Pancreas (tissue), 10 donors: ENCODE measurements at places on chromosomes 11 and 22. TPM values are rescaled to one million over a fixed set of nuclear protein-coding genes. Genes with fewer than 3 reads are reported as not detected.
A peak's percentile ranks its signal among the peaks of the same experiment; 100 is the strongest.

The OR8G5 gene
- total RNA-seq = not detected

The FLRT1 gene
- total RNA-seq = 0.16 TPM

The ZNHIT2 gene
- 7.5 TPM for total RNA-seq

The ACTN3 gene
- total RNA-seq = not detected

The RIMBP3C gene
- total RNA-seq = 0.47 TPM

DNA sequence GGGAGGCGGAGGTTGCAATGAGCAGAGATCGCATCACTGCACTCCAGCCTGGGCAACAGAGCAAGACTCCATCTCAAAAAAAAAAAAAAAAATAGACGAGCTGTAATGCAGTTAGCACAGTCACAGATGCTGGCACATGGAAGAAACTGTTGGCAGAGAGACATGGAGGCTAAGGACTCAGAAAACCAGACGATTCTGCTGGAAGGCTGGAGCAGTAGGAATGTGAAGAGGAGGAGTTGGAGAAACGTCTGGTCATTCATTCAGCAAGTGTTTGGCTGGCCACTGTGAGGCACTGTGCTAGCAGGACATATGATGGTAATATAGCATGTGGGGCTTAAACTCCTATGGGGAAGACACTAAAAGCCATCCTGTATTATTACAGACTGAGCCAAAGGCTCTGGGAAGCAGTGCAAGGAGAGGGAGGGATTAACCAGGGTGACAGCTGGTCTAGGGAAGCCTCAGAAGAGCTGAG, 5.0 kb downstream of the UQCR10 start:
- H3K4me1 ChIP-seq = peaks cover 8% of the 10 kb centered on the region
- H3K4me3 ChIP-seq = no peak overlapping the region
- no peak overlapping the region for H3K27ac ChIP-seq
- no peaks in the 10 kb centered on the region for H3K27me3 ChIP-seq
- no peak for DNase-seq

GRCh38 chr11:24253237-24253760, 243.6 kb upstream of the LUZP2 start:
- H3K36me3 ChIP-seq = no peaks in the 10 kb centered on the region
- no peak overlapping the region for H3K27ac ChIP-seq

DNA sequence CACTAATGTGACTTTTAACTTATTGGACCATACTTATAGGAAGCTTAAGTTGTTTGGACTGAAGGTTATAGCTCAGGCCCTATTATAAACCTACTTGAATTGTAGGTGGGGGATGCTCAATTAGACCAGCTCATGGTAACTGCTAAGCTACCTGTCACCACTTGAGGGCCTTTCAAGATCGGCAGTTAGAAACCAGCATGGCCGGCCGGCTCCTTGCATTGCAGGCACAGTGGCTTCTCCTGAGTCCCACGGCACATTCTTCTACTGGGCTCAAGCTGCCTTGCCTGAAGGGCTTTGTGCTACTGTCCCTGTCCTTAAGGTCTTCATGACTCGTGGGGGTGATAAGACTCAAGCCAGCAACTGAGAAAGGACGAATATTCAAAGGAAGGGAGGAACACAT, 70.8 kb downstream of the TBC1D22A start:
- no peaks in the 10 kb centered on the region for H3K4me1 ChIP-seq
- H3K27me3 ChIP-seq = no peaks in the 10 kb centered on the region
- no peak overlapping the region for H3K27ac ChIP-seq
- DNase-seq = peak; percentile 59
- H3K4me3 ChIP-seq = no peak overlapping the region

GRCh38 chr11:35192347-35192746, 53.4 kb downstream of the CD44 start:
- no peak overlapping the region for H3K4me3 ChIP-seq
- no peaks in the 10 kb centered on the region for H3K27me3 ChIP-seq
- H3K36me3 ChIP-seq = peaks cover 14% of the 10 kb centered on the region
- no peak overlapping the region for H3K27ac ChIP-seq
- no peak for DNase-seq

DNA sequence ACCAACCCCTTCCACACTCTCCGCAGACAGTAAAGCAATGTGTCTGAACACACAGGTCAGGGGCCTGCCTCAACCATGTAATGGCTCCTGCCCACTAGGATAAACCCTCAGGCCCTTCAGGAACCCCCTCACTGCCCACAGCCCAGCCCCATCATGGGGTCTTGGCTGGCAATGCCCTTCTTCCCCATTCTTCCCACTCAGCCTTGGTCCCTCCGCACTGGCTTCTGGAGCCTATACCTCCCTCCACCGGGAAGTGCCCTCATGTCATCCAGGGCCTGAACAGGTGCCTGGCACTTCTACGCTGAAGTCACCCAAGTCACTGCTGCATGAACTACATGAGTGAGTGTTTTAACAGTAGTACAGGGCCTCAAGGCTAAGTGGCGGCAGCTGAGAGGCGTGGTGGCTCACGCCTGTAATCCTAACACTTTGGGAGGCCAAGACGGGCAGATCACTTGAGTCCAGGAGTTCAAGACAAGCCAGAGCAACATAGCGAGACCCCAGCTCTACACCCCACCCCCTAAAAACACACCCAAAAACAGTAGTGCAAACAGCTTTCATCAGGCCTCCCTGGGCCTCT, 74.8 kb upstream of the PITPNB start:
- no peaks in the 10 kb centered on the region for H3K4me1 ChIP-seq
- no peak for DNase-seq
- no peak overlapping the region for H3K27ac ChIP-seq

DNA sequence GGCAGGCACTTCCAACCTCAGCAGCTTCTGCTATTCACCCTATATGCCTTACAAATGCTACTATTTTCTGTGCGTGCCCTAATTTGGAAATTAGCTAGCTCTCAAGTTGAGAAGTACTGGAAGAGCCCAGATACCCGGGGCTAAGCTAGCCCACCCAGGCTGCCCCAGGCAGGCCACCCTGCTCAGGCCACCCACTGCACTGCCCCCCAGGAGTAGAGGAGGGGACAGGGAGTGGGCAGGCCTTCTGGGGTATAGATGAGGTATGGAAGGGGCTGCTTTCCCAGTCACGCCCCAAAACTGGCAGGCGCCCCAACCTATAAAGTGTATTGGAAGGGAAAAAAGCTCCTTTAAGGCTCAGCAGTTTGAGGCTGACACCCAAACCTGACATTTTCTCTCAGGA, 43.5 kb downstream of the DRD2 start:
- no peak overlapping the region for H3K27ac ChIP-seq
- H3K36me3 ChIP-seq = no peaks in the 10 kb centered on the region
- H3K27me3 ChIP-seq = no peaks in the 10 kb centered on the region
- no peak overlapping the region for H3K4me3 ChIP-seq

- H3K36me3 ChIP-seq = no peaks in the 10 kb centered on the region
- H3K4me3 ChIP-seq = no peak overlapping the region
- DNase-seq = no peak
These were observed 29.0 kb downstream of the MUC2 start for GRCh38 chr11:1103401-1104360.

DNA sequence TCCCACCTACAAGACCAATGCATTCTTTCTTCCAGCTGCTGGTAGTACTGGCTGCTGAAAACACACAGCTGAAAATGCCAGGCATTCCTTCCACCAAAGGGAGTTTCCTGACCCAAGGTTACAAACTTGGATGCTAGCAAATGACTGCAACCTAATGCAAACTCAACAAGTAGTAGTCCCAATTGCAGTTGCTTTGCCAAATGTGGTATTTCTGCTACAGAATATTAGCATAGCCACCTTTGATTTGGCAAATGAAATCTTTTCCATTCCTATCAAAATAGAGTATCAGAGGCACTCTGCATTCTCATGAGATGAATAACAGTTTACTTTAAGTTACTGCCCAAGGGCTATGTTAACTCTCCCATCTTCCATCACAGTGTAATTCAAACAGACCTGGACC, 172.0 kb upstream of the ARHGAP42 start:
- H3K36me3 ChIP-seq = no peaks in the 10 kb centered on the region
- H3K4me3 ChIP-seq = no peak overlapping the region
- H3K27me3 ChIP-seq = no peaks in the 10 kb centered on the region
- DNase-seq = no peak
- H3K27ac ChIP-seq = no peak overlapping the region
- no peaks in the 10 kb centered on the region for H3K4me1 ChIP-seq

- H3K36me3 ChIP-seq = no peaks in the 10 kb centered on the region
- DNase-seq = no peak
- peaks cover 2% of the 10 kb centered on the region for H3K4me1 ChIP-seq
- H3K4me3 ChIP-seq = no peak overlapping the region
- H3K27ac ChIP-seq = no peak overlapping the region
- no peaks in the 10 kb centered on the region for H3K27me3 ChIP-seq
These were observed 123.7 kb upstream of the HSD17B12 start for GRCh38 chr11:43556612-43557375.
